ENCODE measurements at places on chromosomes 6 and 20. TPM values are rescaled to one million over a fixed set of nuclear protein-coding genes. Genes with fewer than 3 reads are reported as not detected.
A peak's percentile ranks its signal among the peaks of the same experiment; 100 is the strongest.

DNA sequence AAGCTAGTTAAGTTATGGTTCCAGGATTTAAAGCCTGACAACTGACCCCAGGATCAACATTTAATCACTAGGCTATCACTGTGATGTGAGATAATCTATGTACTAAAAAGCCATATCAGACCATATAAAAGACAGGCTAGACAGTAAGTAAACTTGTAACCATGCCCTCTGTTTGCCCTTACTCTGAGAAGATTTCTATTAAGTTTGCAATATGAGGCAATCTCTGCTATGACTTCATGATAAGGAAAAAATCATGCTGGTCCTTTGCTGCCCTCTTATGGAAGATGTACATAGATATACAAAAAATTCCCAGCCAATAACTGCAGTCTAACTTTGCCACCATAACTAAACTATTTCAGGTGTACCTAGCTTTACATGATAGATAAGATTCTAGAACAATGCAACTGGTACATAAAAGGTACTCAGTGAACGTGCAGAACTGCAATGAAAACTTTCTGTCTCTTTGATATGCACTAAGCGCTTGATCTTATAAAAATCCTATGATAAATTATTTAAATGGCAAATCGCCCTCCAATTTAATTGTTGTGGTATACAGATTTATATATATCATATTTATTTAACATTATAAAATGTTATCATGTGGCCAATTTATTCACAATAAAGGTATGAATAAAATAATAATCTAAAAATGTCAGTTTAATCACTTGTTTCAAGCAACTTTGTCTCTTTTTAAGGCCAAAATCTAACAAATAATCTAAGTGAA, 70.5 kb downstream of the FAM217A start:
- no peaks in the 10 kb centered on the region for H3K27me3 ChIP-seq
- no peaks in the 10 kb centered on the region for H3K4me1 ChIP-seq
- DNase-seq: no peak
- no peaks in the 10 kb centered on the region for H3K36me3 ChIP-seq
- H3K4me3 ChIP-seq: no peak overlapping the region

GRCh38 chr6:161631676-161632194, 357.9 kb upstream of the AGPAT4 start:
- no peaks in the 10 kb centered on the region for H3K36me3 ChIP-seq
- H3K27ac ChIP-seq: no peak overlapping the region
- H3K4me3 ChIP-seq: no peak overlapping the region

DNA sequence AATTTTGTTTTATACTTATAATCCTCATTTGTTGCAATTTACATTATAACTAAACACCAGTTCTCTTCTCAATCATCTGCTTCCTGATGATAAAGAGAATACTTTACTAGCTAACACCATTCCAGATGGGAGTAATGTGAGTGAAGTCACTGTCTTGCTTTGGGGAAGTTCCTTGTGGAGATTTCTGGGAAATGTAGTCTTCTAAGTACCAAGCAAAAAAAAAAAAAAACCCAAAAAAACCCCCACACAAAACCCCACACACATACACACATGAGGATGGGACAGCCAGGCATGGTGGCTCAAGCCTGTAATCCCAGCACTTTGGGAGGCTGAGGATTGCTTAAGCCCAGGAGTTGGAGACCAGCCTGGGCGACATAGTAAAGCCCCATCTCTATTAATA, 2.2 kb upstream of the SNPH start:
- no peak for DNase-seq
- H3K4me1 ChIP-seq: no peaks in the 10 kb centered on the region
- H3K27ac ChIP-seq: no peak overlapping the region
- H3K36me3 ChIP-seq: no peaks in the 10 kb centered on the region
- no peak overlapping the region for H3K4me3 ChIP-seq

DNA sequence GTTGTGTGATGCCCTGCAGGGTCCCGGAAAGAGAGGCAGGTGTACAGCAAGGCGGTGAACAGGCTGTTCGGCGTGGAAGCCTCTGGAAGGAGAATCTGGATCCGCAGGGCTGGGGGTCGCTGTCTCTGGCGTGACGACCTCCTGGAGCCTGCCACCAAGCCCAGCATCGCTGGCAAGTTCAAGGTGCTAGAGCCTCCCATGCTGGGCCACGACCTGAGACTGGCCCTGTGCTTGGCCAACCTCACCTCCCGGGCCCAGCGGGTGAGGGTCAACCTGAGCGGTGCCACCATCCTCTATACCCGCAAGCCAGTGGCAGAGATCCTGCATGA, 36.5 kb downstream of the TGM6 start:
- H3K4me1 ChIP-seq: no peaks in the 10 kb centered on the region
- DNase-seq: no peak

DNA sequence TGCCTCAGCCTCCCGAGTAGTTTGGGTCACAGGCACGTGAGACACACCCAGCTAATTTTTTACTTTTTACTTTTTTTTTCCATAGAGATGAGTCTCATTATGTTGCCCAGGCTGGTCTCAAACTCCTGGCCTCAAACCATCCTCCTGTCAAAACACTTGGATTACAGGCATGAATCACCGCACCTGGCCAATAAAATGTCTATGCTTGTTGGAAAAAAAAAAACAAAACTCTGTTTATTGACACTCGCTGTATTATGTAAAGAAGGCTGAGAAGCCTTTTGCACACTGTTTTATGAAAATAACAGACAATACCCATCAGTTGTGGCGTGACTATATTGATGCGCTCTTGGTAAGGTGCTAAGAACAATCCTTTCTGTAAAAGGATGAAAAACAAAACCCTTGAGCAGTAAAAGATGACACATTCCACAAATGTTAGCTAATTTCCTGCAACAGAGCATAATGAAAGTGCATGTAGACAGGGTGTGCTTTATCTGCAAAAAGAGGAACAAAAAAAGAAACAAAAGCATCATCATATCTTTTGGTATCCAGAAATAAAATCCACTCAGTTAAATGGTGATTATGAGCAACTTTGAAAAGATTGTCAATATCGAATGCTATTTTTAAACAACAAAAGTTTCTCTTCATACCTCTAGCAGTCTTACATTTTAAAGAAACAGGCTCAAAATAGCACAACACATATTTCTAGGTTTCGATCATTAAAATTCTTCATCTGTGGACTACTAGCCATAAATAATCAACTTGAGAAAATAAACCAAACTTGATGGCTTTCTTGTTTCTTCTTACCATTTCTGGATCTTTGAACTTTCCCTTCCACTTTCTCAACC, 108.3 kb upstream of the PHACTR1 start:
- no peaks in the 10 kb centered on the region for H3K4me1 ChIP-seq
- no peaks in the 10 kb centered on the region for H3K36me3 ChIP-seq
- no peak overlapping the region for H3K27ac ChIP-seq
- DNase-seq: no peak
- no peaks in the 10 kb centered on the region for H3K27me3 ChIP-seq
- H3K4me3 ChIP-seq: no peak overlapping the region

DNA sequence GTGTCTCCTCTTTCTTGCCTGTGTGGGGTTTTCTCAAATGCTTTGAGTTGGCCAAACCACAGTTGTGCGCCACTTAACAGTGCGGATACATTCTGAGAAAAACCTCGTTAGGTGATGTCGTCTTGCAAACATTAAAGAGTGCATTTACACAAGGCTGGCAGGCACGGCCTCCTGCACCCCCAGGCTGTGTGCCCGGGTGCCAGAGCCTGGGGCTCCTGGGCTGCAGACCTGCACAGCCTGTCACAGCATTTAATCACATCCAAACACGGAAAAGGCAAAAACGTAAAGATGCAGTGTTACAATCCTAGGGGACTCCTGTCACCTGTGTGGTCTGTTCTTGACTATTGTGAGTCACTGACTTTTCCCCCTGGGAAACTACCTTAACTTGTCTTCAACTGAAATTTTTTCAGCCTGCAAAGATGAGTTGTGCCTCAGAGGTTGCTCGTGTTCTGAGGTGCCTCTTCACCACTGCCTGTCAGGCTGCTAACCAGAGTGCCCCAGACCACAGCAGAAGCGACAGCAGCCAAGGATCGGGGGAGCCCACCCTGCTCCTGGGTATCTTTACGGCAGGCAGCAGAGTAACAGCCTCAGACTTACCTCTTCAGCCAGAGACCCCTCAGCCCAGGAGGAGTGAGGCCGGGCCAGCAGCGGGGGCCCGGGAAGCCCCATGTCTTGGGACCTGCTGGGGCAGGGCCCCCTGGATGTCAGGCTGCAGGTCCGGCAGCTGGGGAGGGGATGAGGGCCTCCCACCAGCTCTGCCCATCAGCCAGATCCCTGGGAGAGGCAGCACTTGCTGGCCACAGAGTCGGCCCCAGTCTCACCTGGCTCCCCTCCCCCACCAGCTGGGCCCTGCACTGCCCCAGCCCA, 683 bp upstream of the C20orf204 start:
- no peaks in the 10 kb centered on the region for H3K27me3 ChIP-seq
- no peak for DNase-seq
- H3K36me3 ChIP-seq: no peaks in the 10 kb centered on the region
- no peak overlapping the region for H3K4me3 ChIP-seq
- no peak overlapping the region for H3K27ac ChIP-seq

GRCh38 chr6:79941489-79942151, 5.7 kb downstream of the ELOVL4 start:
- no peak overlapping the region for H3K27ac ChIP-seq
- no peak overlapping the region for H3K4me3 ChIP-seq
- DNase-seq: no peak
- H3K36me3 ChIP-seq: no peaks in the 10 kb centered on the region
- no peaks in the 10 kb centered on the region for H3K27me3 ChIP-seq
- H3K4me1 ChIP-seq: no peaks in the 10 kb centered on the region

DNA sequence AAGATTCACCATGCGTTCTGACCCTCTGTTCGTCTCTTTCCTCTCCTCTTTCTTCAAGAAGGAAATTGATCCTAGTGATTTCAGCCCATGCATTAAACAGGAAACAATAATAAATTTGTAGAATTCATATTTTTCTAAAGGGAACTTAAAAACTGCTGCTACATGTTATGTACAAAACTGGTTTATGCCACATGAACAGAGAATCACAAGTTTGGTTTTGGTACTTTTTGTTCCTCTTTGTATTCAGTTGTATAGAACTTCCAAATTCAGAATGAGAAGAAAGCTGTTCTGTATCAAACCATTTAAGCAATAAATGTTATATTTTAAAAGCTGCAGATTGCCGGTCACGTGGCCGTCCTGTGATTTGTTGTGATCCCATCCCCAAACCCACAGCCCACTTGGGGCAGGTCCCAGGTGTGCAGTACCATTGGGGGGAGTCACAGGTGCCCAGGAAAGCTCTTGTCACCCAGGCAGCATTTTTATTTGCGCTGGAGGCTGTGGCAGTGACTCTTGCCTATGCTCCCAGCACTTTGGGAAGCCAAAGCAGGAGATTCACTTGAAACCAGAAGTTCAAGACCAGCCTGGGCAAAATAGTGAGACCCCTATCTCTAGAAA, 61.2 kb downstream of the SSR1 start:
- H3K27me3 ChIP-seq: no peaks in the 10 kb centered on the region
- no peak overlapping the region for H3K4me3 ChIP-seq
- no peaks in the 10 kb centered on the region for H3K36me3 ChIP-seq
- no peak overlapping the region for H3K27ac ChIP-seq
- DNase-seq: no peak

GRCh38 chr20:47139934-47140535, 216.5 kb downstream of the ZMYND8 start:
- no peaks in the 10 kb centered on the region for H3K36me3 ChIP-seq
- H3K27me3 ChIP-seq: no peaks in the 10 kb centered on the region
- no peaks in the 10 kb centered on the region for H3K4me1 ChIP-seq
- no peak overlapping the region for H3K27ac ChIP-seq

- no peak overlapping the region for H3K4me3 ChIP-seq
- peaks cover 52% of the 10 kb centered on the region for H3K27me3 ChIP-seq
- H3K4me1 ChIP-seq: no peaks in the 10 kb centered on the region
- no peaks in the 10 kb centered on the region for H3K36me3 ChIP-seq
These were observed 106.6 kb downstream of the TRIM27 start for GRCh38 chr6:28816909-28817807.

DNA sequence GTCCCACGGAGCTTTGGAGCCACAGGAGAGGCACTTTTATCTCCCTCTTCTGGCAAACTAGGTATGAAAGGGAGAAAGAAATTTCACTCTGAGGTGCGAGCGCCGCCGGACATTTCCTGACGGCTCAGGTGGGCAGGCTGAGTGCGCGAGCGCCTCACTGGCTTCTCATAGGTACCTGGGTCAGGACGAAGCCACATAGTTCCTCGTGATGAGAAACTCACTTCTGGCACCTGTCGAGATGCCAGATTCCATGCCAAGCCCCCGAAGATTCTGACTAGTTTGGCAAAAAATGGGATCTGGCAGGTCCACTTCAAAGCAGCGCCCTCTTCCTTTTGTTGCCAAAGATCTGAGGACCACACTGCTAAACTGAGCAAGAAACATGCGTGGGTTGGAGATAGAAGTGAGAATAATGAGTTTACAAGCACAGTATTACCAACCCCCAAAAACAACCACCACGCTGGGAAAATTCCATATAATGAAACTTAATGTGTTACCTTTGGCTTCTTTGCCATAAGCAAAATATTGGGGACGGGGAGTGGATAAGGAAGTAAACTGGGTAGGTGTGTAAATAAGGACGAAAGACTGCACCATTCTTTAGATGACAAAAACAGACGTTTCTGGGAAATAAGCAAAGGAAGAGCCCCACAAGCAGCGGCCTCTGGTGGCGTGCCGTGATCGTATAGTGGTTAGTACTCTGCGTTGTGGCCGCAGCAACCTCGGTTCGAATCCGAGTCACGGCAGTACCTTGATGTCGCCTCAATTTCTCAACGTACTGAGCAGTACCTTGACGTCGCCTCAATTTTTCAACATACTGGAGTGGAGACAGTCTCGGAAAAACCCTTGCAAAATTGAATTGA, 89.8 kb upstream of the PRSS16 start:
- H3K4me3 ChIP-seq: peak overlapping the region; percentile 26
- H3K4me1 ChIP-seq: no peaks in the 10 kb centered on the region
- DNase-seq: peak; percentile 74
- no peaks in the 10 kb centered on the region for H3K36me3 ChIP-seq

GRCh38 chr6:89353118-89353556, 615 bp upstream of the UBE2J1 start:
- peak overlapping the region; percentile 77 for H3K4me3 ChIP-seq
- peak overlapping the region; percentile 95 for H3K27ac ChIP-seq
- H3K27me3 ChIP-seq: no peaks in the 10 kb centered on the region

- no peak overlapping the region for H3K4me3 ChIP-seq
- no peaks in the 10 kb centered on the region for H3K27me3 ChIP-seq
- no peaks in the 10 kb centered on the region for H3K36me3 ChIP-seq
- H3K4me1 ChIP-seq: no peaks in the 10 kb centered on the region
- no peak for DNase-seq
These were observed 413.4 kb upstream of the SOX4 start for GRCh38 chr6:21180155-21180554.

GRCh38 chr6:154229786-154230185, 126.8 kb downstream of the IPCEF1 start:
- no peaks in the 10 kb centered on the region for H3K4me1 ChIP-seq
- no peak overlapping the region for H3K27ac ChIP-seq
- no peaks in the 10 kb centered on the region for H3K36me3 ChIP-seq
- H3K27me3 ChIP-seq: no peaks in the 10 kb centered on the region
- no peak overlapping the region for H3K4me3 ChIP-seq
- no peak for DNase-seq

ACTL10 gene
- 4.4 TPM for total RNA-seq

RIPOR2 gene
- 106 TPM for total RNA-seq
